NCI-H2029 (cell line): ENCODE measurements at places on chromosomes 13 and 19.

DNA sequence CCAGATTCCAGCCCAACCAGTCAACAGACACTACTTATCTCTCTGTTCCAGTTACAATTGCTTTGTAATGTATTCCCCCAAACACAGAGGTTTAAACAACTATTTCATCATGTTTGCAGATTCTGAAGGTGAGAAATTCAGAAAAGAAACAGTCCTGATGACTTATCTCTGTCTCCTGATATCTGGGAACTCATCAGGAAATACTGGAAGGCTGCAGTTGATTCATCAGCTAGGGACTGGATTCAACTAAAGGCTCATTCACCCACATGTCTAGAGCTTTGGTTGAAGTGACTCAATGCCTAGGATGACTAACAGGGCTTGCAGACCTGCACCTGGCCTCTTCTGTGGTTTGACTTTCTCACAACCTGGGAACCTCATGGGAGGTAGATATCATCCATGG is 56.6 kb upstream of the GPC6 start:
- no peak for DNase-seq

DNA sequence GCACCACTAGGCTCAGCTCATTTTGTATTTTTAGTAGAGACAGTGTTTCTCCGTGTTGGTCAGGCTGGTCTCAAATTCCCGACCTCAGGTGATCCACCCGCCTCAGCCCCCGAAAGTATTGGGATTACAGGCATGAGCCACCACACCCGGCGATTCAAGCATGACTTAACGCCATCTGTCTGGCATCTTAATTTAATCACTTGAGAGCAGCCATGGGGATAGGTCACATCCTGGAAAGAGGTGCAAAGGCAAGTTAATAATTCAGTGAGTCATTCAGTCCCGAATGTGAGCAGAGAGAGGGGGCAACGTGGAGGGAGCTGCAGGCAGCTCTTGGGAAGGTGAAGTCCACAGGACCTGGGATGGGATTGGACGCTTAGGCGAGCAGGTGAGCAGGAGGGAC is 31.7 kb upstream of the USP29 start:
- DNase-seq: no peak

GRCh38 chr13:33994198-33994597 is 176.2 kb downstream of the RFC3 start:
- DNase-seq: no peak

DNA sequence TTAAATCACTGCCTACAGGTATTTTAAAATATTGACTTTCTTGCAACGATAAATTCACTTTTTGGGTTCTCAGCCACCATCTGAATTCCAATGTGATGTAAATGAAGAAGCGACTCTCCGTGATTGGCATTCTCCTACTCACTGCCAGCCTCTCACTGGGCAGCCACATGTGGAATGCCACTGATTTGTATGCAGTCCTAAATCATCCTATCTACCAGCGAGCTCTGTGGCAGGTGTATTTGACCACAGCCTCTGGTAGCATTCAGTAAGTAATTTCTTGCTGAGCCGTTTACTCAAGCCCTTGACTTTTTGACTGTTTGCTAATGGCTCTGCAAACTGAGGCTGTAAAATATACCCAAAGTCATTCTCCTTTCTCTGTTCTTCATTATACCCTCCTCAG is 559.0 kb upstream of the SLC10A2 start:
- no peak for DNase-seq

GRCh38 chr13:45786293-45786920 is 65.1 kb downstream of the SIAH3 start:
- DNase-seq: no peak

DNA sequence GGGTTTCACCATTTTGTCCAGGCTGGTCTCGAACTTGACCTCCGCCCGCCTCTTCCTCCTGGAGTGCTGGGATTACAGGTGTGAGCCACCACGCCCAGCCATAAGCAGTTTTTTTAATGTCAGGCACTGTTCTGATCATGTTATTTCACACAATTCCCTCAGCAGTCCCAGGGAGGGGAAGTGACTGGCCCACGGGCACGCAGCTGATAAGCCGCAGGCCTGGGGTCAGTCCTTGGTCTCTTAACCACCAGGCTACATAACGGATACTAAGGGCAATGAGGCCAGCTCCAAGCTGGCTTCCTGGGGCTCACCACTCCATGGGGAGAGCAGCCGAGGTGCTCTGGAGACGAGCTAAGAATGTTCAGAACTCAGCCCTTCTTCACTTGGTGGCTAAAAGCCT is 13.5 kb downstream of the BRSK1 start:
- no peak for DNase-seq

- DNase-seq: no peak
Measured at GRCh38 chr19:10478476-10478875, 24.7 kb downstream of the KEAP1 start.

DNA sequence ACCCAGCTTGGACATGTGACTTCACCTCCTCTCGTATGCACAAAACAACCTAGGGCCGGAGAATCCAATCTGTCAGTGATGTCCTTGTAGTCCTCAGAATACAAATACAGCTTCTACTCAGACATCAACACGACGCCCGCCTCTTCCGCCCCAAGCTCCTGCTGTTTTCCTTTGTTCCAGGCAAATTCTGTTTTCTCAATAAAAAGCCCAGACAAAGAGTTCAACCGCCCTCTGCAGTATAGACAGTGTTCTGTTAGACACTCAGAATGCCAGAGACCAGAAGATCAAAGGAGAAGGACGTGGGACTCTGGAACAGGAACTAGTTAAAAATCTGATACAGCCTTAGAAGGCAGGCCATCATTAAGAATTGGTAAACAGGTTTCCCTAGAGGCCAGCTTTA is 42.0 kb upstream of the GGACT start:
- DNase-seq: no peak

GRCh38 chr13:109389892-109390345 is 396.5 kb downstream of the IRS2 start:
- DNase-seq: no peak

GRCh38 chr19:4058693-4059452 is 7.8 kb downstream of the ZBTB7A start:
- DNase-seq: no peak

GRCh38 chr13:101576977-101577376 is 124.5 kb downstream of the ITGBL1 start:
- no peak for DNase-seq

DNA sequence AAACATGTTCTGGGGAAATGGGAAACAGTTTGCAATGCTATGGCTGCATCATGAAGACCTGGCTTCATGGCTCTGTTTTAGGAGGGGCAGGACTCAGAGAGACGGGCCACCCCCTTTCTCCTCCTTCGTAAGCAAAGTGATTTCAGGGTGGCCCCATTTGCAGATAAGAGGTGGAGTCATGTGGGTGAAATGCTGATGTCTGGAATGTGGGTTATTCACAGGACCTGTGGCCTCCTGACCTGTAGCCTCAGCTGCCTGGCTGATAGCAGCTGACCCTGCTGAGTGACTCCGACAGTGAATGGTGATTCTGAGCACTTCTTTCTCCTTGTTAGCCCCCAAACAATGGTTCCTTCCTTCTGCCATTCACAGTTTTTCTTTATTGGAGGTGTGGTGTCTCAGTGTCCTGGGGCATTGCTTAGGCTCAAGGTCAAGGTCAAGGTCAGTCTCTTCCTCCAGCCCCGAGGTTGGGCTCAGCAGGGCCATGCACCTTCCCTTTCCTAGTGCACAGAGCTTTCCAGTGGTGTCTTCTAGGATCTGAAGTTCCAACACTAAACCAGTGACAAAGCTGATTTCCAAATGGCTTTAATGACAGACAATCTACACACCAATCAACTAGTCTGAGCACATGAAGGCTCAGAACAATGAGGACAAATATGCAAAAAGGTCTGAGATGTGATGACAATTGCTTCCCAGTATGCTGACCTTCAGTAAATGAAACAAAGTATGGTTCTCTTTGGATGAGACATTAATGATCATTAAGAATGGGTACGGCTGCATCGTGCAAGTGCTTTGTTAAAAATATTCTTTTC is 49.6 kb upstream of the ANKRD10 start:
- DNase-seq: no peak
